ENCODE measurements at places on chromosomes 2 and 18.
A peak's percentile ranks its signal among the peaks of the same experiment; 100 is the strongest.

DNA sequence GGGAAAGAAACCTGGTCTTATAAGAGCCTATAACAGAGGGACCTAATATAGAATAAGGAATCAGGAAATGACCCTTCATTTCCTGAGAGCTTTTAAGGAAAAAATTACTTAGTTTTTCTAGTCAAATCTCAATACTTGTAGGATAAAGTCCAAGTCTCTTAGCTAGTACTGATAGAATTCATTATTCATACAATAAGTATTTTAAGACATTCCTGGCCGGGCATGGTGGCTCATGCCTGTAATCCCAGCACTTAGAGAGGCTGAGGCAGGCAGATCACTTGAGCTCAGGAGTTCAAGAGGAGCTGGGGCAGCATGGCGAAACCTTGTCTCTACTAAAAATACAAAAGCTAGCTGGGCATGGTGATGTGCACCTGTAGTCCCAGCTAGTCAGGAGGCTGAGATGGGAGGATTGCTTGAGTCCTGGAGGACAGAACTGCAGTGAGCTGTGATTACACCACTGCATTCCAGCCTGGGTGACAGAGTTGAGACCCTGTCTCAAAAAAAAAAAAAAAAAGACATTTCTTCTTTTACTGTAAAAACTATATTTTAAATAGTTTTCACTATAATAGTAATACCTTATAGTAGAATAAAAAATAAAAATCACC lies 3.2 kb downstream of the RAB3GAP1 start:
- peak; percentile 50 for DNase-seq

DNA sequence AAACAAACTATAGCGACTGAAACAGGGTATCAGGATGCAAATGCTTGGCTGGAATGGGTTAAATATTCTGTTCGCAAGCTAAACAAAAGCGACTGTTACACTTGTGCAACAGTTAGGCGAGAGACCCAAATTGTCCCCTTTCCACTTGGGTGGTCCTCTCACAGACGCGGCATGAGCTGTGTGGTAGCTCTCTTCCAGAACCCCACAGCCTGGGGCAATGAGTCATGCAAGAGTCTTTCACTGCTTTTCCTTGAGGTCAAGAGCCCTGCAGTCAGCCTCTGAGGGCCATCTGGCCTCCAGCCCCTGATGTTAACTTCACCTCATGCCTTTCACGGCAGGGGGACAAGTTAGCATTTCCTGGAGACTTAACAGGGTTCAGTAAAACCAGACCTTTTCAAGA lies 25.7 kb downstream of the SULT1C4 start:
- DNase-seq, result peak; percentile 75

- peak; percentile 67 for DNase-seq
Measured at GRCh38 chr2:166665991-166666940, 172.2 kb upstream of the SCN7A start.

GRCh38 chr2:25303633-25304236 lies 38.0 kb downstream of the DNMT3A start:
- no peak for DNase-seq

Measured in fibroblast of mammary gland (primary cell).